ENCODE measurements at places on chromosomes 1 and 21. TPM values are rescaled to one million over a fixed set of nuclear protein-coding genes. Genes with fewer than 3 reads are reported as not detected.

GRCh38 chr1:64505232-64505943 lies 35.5 kb downstream of the CACHD1 start:
- peak; percentile 42 for ATAC-seq

Gene ERICH3
- not detected for total RNA-seq

Gene CAPN9
- 1.2 TPM for total RNA-seq

- ATAC-seq: no peak
Observed at GRCh38 chr1:214216779-214217178, 64.2 kb upstream of the SMYD2 start.

Gene BTBD8
- 4.6 TPM for total RNA-seq

Measured in gastroesophageal sphincter (tissue), 4 donors.